ENCODE measurements at places on chromosomes 16 and 17.

DNA sequence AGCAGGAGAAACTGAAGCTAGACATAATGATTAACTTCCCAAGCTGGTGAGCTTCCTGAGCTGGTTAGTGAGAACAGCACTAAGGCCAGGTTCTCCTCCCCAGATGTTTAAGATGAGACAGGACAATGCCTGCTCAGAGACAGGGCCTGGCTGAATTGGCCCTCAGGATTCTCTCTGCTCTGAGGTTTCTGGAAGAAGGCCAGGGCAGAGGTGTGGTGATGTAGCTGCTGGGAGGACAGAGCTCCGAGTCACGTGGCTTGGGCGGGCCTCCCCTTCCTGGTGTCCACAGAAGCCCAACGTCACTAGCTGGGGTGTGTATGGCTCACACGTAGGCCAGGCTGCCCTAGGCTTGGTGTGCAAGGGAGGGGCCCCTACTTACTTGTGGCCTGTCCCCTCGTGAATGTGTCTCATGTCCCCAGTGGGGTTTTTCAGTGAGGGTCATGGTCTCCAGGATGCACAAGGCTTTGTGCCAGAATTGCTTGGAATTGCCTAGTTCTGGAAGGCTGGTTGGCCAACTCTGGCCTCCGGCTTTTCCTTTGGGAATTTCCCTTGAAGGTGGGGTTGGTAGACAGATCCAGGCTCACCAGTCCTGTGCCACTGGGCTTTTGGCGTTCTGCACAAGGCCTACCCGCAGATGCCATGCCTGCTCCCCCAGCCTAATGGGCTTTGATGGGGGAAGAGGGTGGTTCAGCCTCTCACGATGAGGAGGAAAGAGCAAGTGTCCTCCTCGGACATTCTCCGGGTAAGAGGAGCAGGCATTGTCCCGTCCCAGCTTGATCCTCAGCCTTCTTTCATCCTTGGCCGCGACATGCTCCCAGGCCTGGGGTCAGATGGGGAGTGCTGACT, 3.4 kb downstream of the NOD2 start:
- no peak for DNase-seq

GRCh38 chr17:27674335-27674734, 43.3 kb downstream of the LGALS9 start:
- DNase-seq = no peak

DNA sequence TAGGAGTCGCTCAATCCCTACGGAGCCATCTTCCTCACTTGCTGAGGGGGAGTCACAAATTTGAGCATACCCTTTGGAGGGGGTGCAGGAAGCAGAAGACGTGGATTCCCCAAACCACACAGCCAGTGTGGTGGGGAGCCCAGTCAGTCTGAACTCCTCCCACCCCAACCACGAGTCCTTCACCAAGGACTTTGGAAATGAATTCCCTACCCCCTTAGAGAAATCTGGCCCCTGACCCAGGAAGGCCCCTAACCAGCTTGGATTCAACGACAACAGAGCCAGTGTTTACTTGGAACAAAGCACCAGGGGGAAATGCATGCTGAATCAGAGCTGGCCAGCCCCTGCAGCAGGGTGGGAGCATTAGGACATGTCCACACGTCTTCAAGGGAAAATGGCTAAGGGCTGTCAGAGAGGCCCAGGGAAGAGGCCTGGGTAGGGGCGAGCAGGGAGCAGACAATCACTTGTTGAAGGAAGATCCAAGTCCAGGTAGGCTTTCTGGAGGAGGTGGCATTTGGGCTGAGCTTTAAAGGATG, 5.5 kb upstream of the TMEM92 start:
- DNase-seq = no peak

DNA sequence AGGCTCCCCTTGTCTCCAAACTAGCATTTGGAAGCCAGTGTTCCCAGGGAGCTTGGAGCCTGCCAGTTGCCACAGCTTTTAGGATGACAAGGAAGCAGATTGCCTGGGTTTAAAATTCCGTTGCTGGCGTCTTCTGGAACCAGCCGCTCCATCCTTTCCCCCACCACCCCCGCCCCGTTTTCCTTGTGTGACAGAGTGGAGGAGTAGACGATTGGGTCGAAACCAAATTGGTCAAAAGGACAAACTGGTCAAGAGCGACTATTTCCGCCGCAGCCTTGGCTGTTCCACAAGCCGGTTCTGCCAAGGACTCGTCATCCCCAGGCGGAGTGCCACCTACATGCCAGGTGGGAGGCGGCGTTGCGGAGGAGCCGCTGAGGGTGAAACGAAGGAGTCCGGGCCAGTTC, 91.1 kb downstream of the RPA1 start:
- no peak for DNase-seq

DNA sequence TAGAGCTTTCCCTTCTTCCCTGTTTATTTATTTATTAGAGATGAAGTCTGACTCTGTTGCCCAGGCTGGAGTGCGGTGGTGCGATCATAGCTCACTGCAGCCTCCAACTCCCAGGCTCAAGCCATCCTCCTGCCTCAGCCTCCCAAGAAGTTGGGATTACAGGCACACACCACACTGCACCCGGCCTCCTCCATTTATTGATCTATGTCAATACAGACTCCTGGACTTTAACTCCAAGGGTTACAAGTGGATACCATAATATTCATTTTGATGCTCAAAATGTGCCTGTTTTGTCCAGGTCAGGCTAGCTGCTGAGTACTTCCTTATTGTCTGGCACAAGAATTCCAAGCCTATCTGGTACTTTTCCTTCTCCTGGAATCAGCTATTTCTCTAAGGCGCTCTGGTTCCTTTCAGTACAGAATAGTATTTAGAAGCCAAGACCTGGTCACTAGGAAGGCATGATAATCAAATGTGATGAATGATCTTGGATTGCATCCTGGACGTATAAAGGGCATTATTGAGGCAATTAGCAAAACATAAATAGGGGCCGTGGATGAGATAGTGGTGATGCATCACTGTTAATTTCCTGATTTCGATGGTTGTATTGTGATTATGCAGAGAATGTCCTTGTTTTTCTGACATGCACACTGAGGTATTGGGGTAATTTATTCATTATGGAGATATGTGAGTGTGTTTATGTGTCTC, 21.7 kb downstream of the IL4R start:
- DNase-seq = no peak

GRCh38 chr16:78768718-78769117, 669.3 kb downstream of the WWOX start:
- DNase-seq = no peak

GRCh38 chr17:80613732-80614071, 69.1 kb downstream of the RPTOR start:
- DNase-seq = no peak

DNA sequence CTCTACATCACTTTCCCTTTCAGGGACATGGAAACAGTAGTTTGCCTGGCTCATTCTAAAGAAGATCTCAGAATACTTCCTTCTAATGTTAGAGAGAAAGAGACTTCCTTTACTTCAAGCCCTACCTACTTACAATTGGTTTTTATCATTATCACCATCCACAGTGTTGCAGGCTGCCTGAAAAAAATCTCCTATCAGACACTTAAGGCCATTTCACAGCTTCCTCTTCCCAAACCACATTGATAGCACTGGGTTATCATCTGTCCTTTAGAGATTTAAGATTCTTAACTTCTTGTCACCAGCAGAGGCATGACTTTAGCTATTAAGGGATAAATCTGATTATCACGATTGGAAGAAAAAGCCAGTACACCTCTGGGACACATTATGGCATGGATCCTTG, 178.5 kb upstream of the TBX2 start:
- DNase-seq = no peak

GRCh38 chr17:67007266-67007665, 37.1 kb upstream of the CACNG1 start:
- DNase-seq = no peak

- DNase-seq = no peak
These were observed 11.4 kb downstream of the SF3B3 start for GRCh38 chr16:70534971-70535370.

- DNase-seq = no peak
These were observed 394.5 kb downstream of the GRIN2A start for GRCh38 chr16:9787717-9788116.

GRCh38 chr17:42537826-42538451, 1.9 kb downstream of the NAGLU start:
- no peak for DNase-seq

GRCh38 chr16:83762141-83762991, 45.4 kb upstream of the HSBP1 start:
- no peak for DNase-seq

DNA sequence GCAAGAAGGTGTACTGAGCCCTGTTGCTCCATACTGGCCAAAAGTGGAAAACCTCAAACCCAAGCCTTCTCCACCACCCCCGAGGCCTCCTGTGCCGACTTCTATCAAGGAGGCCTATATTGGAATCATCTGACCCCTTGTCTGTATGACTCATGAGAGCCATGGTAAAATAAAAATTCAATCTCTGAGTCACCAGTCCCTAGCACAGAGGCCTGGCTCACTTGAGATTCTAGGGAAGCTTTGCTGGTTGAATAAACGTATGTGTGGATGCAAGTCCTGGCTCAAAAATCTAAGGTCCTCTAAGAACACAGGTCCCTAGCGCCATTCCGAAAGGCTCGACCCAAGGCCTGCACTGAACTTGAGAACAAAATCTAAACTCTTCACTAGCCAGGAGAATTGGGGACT, 15.0 kb downstream of the NSMCE1 start:
- DNase-seq = peak; percentile 61

GRCh38 chr16:2278956-2279800, 11.3 kb upstream of the RNPS1 start:
- DNase-seq = no peak

- no peak for DNase-seq
These were observed 554.0 kb upstream of the ZFHX3 start for GRCh38 chr16:73601911-73602310.

GRCh38 chr17:71118039-71118438, 948.7 kb downstream of the KCNJ2 start:
- DNase-seq = no peak

DNA sequence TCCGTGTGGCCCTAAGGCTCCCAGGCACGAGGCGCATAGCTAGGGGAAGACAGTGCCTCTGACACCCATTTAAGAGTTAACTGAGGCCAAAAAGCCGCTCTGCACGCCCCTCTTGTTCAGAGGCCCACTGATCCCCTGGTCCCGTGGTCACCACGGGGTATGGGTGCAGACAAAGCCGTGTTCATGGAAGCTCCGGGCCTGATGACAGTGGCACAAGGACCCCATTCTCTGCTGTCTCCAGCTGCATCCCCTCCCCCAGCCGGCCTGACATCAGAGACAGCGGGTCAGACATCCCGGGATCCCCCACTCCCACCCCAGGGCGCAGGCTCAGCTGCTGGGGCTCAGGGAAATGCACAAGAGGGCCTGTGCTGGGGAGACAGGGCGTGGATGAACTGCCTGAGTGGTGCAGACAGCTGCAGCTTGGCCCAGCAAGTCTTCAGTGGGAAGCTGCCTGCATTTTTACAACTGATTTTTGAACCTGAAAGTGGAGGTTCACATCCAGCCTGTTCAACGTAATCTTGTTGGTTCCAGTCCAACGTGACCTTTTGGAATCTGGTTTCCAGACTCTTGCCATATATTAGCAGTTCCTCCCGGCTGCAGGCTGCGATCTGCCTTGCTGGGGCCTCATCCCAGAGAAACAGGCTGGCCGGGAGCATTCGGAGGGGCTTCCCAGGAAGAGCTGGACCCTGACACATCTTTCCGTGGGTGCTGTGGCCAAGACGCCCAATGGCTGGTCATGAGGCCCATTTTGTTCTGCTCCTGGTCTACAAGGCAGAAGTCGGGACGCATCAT, 9.7 kb upstream of the BAHCC1 start:
- DNase-seq = no peak

GRCh38 chr17:8451933-8452614, 16.4 kb downstream of the NDEL1 start:
- DNase-seq = no peak

GRCh38 chr16:2765462-2766404, 11.3 kb downstream of the ELOB start:
- DNase-seq = no peak

Data from activated naive CD4-positive, alpha-beta T cell treated with anti-CD3 and anti-CD28 coated beads, Interleukin-2, amount 50 U/mL, for 72 hours (primary cell).